Activated T-helper 1 cell treated with Interleukin-2 at 50 U/mL for 16 hours (primary cell): ENCODE measurements at places on chromosomes 3 and 15.

DNA sequence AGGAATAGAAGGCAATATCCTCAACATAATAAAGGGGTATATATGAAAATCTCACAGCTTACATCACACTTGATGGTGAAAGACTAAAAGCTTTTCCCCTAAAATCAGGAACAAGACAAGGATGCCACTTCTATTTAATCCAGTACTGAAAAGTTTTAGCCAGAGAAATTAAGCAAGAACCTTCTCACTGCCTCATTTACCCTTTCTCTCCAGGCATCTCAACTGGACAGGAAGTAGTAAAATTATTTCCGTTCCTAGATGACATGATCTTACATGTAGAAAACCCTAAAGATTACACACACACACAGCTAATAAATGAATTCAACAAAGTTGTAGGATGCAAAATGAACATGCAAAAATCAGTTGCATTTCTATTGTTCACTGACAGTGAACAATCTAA lies 11.2 kb downstream of the SCAP start:
- DNase-seq, result no peak

DNA sequence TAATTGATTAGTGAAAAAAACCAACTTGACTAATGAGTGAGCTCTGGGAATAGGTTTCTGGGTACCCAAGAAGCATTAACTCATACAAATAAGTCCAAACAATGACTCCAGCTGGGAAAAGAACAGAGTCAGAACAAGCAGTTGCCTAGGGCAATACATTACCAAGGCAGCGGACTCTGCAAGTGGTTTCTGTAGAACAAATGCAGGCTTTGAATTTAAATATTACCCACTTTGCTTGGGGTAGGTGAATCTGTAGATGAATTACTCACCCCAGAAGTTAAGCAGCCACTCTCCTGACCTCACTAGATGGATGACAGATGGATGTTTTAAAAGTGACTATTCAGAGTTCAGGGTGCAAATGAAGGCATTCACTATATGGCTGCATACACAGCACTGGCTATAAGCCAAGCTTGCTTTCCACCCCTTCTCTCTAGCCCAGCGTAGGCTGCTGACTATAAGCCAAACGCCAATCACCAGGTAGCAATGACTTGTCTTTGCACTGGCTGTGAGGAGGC lies 73.1 kb upstream of the BHLHE40 start:
- DNase-seq, result no peak

- peak; percentile 99 for DNase-seq
Measured at GRCh38 chr15:43791993-43792760, at the start of gene SERF2. Gene SERF2, plus strand, starts transcription at chr15:43792320. Its CDS starts 57 bp downstream, at chr15:43792377.

- no peak for DNase-seq
Measured at GRCh38 chr3:63135367-63135766, 142.7 kb upstream of the SYNPR start.

- no peak for DNase-seq
Measured at GRCh38 chr3:36832406-36832805, 68.1 kb upstream of the DCLK3 start.

GRCh38 chr15:78989701-78990240 lies 44.9 kb upstream of the CTSH start:
- no peak for DNase-seq

GRCh38 chr3:144966560-144966959 lies 994.9 kb downstream of the DIPK2A start:
- no peak for DNase-seq

- DNase-seq, result no peak
Measured at GRCh38 chr3:167666563-167666962, 12.8 kb upstream of the WDR49 start.

GRCh38 chr3:185992831-185993374 lies 55.1 kb upstream of the TRA2B start:
- no peak for DNase-seq

DNA sequence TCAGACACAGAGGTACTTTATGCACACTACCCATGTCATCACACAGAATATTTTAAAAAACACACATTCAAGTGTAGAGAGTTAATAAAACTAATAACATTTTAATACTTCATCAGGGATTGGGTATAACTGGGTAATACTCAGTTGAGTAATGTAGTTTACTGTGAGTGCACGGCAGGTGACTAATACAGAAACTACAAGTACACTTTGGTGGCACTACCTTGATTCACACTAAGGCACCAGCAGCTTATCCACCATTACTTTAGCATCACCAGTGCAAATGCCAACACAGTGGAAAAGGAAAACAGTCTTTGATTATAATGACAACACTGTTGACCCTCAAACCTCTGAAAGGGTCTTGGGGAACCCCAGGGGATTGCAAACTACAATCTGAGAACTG lies 33.6 kb downstream of the ZNF280D start:
- DNase-seq, result no peak

- no peak for DNase-seq
Measured at GRCh38 chr15:77905301-77905920, 172.1 kb downstream of the TBC1D2B start.
